Stimulated activated CD8-positive, alpha-beta memory T cell treated with anti-CD3 and anti-CD28 coated beads, Interleukin-4, amount 100 ng/mL, for 4 hours (primary cell): ENCODE measurements at places on chromosomes 11 and 22.

DNA sequence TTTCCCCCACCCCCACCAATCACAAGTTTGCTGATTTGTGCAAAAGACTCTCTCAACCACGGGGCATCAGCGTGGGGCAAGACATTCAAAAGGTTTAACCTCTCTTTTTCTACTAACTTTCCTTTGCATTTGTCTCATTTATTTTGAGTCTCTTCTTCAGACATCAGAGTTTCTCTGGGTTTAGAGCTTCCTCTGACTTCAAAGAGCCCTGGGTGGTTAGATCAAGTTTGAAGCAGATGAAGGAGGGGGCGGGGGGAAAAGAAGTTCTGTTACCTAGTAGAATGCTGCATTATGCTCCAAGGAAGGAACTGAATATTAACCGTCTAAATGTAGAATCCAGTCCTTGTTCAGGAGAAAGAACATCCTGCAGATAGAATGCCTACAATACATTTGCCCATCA is 24.5 kb downstream of the GAS2 start:
- DNase-seq, result no peak

- no peak for DNase-seq
These were observed 66.0 kb downstream of the GRK3 start for GRCh38 chr22:25630447-25630846.

DNA sequence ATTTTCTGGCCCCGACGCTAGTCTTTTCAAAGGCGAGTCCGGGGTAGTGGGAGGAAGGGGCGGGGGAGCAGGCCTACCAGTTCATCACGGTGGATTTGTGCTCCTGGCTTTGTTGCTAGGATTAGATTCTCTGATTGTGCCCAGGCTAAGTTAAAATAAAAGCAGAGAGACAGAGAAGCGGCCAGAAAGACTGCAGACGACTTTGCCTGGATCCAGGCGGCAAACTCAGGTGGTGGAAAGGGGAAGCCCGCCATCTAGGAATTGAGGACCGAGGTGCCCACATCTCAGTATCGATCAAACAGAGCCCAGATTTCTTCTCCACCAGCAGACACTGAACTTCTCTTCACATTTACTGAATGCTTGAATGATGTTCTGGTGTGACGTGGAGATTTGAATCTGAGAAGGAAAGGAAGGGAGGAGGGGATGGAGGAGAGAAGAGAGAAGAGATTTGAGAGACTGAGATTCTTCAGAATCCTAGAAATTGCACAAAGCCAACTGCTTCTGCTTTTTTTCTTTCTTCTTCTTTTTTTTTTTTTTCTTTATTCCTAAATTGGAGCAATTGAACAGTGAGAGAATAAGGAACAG is 2.7 kb downstream of the FAT3 start:
- no peak for DNase-seq

- DNase-seq, result no peak
These were observed 107.9 kb downstream of the C11orf58 start for GRCh38 chr11:16846305-16846704.

GRCh38 chr11:67410984-67411784 is 4.3 kb upstream of the CARNS1 start:
- DNase-seq, result no peak

DNA sequence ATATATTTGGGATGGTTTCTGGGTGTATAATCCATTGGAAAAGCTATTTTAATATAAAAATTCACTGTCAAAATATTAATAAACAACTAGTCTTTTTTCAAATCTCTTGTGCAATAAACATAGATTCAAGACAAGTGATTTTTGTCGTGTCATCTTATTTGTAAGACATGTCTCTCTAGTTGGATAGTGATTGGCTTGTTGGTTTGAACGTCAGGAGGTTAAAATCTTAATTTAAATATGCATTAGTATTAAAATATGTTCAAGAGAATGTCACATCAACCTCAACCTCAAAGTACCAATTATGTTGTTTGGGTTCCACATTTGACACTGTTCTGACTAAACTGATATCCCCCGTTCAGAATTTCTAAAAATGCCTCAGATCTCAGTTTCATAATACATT is 287.6 kb downstream of the CASP12 start:
- DNase-seq, result no peak

DNA sequence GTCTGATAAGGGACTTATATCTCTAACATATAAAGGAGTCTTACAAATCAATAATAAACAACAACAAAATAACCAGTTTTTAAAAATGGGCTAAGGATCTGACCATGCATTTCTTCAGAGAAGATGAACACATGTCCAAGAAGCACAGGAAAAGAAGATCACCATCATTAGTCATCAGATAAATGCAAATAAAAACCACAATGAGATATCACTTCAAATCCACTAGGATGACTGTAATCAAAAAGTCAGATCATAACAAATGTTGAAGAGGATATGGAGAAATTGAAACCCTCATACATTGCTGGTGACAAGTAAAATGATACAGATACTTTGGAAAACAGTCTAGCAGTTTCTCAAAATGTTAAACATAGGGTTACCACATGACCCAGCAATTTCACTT is 61.2 kb upstream of the MYOD1 start:
- DNase-seq, result no peak
